ENCODE measurements at places on chromosomes 7 and 10.

DNA sequence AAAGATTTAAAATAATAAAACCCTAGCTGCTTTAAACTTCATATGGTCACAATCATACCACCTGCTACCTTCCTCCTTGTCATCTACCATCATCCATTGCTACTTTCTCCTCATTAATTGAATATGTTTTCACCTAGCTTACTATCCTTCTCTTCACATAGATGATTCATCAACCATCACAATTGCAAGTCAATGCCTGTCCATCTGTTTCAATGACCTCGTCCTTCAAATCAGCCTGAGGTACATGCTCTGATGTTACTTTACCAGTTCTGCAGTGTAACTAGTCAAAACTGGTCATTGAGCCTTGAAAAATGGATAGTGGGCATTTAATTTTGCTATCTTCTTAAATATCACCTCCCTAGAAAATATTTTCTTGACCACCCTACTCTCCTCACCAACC, 164.7 kb downstream of the SEMA3E start:
- DNase-seq: no peak

DNA sequence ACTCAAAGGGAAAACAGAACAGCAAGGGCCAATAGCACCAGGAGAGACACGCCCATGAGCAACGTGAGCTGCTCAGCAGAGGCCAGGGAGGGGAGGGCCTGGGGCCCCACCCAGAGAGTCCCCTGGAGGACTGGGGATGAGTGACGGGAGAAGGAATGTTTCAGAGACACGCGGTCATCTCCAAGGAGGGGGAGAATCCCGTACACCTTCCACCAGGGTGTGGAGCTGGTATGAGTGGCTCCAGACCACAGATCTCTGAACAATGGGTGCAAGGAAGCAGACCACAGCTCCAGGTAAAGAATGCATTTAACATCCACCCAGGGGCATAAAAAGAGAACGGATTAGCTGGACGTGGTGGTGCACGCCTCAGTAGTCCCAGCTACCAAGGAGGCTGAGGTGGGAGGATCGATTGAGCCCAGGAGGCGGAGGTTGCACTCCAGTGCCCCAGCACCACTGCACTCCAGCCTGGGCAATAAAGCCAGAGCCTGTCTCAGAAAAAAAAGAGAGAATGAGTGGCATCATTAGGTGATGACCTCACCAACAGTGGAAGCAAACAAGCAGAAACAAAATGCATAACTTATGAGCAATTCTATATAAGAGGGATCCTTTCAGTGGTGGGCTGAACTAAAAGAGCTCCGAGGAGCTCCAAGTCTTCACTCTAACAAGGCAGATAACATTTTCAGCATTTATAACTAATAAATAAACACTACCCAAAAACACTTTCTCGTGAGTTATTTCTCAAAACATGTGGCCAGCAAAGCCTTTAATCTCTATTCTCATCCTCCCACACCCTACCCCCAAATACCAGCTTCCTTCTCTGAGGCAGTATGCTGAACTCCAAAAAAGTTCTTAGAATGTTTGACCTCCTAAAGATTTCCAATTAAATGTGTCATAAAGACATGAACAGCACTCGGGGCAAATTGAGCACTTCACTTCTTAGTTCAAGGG, 12.5 kb downstream of the PSAP start:
- no peak for DNase-seq

DNA sequence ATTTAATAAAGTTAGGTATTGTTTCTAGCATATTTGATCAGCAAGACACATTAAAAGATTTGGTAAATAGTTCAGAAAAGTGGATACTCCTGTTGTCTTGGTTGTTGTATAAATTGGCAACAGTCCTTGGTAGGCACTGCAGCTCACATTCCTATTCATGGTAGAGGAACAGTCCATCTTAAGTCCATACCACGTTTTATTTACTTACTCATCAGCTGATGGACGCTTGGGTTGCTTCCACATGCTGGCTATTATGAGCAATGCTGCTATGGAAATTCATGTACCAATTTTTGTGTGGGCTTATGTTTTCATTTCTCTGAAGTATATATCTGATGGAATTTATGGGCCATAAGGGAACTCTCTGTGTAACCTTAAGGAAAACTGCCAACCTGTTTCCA, 43.3 kb downstream of the C10orf120 start:
- no peak for DNase-seq

DNA sequence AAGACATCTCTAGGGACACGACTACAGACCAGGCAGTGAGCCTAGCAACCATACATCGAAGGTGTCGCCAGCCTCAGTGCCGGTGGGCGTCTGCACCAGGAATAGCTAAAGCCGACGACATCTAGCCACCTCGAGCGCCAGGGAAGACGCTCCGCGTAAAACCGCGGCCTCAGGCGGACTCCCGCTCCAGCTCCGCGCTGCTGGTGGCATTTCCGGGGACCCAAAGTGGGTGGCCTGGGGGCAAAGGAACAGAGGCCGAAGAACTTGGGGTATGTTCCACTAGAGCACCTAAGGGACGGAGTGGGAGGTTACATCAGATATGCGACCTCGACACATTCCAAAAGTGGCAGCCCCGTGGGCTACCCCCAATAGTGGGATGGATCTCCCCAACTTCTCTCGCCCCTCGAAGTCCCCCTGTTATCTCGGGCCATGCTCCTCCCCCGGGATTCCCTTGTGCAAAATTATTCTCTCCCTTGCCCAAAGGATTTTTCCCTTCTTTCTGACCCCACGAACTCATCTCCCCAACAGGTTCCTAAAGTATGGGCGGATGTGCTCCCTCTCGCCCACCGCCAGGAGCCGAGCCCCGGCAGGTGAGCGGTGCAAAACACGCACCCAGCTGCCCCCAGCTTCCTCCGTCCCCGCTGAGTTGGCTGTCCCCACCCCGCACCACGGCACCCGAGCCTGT, 1.2 kb downstream of the KCNMA1 start:
- DNase-seq: no peak

DNA sequence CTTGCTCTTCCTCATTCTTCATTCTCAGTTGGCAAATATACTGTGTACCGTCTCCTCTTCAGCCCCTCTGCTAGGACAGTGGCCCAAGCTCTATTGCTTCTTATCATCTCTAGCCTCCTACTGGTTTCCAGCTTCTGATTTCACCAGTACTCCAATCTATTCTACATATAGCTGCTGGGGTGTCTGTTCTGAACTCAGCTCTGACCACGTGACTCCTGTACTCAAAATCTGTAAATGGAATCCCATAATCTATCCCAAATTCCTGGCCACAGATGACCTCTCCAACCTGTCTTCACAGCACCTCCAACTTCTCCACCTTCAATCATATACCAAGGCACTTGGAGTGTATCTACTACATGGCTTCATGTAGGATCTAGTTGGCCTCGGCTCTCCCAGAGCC, 152.9 kb downstream of the NRCAM start:
- DNase-seq: no peak

DNA sequence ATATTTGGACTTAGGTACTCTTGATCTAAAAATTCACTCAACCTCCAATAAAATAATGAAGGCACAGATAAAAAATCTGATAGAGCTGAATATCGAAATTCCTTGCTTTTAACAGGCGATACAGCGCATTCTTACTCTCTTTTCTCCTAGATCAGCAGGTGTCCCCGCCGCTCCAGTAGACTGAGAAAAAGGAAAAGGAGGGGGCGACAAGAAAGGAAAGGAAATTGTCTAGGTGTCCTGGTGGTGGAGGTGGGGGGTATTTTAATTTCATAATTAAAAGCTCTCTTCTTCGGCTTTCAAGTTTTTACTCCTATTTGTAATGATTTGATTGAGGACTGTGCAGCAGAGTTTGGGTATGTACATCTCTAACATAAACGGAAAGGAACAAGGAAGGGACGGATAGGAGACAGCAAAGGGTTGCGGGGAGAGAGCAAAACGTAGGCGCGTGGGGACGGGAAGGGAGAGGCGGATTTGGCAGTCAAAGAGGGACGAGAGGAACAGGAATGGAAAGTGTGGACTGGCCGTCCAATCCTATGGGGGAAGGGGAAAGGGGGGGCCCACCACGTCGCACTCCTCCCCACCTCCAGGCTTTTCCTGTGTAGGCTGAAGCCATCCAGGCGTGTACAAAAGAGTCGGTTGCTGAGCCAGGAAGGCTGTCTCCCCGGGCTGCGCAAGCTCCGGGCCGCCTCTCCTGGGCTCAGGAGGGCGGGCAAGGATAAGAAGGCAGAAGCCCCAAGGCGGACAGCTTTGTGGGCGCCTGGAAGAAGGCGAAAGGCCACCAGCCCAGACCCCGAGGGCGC, 875 bp upstream of the HECTD2 start:
- peak; percentile 55 for DNase-seq

DNA sequence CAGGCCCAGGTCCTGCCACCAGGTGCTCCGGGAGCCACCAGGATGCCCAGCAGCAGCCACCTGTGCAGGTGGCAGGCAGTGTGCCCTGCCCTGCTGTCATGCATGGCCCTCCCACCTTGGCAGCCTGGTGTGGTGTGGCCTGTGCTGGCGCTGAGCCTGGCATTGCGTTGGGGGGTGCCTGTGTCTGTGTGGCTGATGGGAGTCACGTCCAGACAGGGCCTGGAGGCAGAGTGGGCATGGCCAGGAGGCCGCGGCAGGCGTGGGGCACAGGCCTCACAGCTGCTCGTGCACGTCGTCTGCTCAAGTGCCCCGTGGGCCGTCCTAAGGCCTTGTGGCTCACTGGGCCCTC, 8.7 kb downstream of the TTYH3 start:
- no peak for DNase-seq

DNA sequence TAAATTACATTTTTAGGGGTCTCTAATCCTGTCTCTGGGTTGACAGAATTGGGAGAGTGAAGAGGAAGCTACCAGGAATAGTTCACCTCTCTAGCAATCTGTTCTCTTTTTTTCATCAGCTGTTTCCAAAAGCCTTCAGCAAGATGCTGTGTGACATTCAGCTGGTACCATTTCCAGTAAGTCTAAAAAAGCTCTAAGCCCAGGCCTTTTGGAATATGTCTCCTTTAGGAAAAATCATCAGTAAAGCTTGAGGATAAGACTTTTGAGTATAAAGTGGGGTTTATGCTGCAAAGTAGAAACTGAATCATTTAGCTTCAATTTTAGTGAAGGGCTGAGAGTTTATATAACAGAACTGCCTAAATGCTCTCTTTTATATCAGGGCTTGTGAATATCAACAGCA, 81.5 kb downstream of the CCNY start:
- DNase-seq: no peak

All from hypothalamus (tissue), 51 donors.